ENCODE measurements at places on chromosomes 12 and 14.
A peak's percentile ranks its signal among the peaks of the same experiment; 100 is the strongest.

GRCh38 chr12:125140279-125141209 is 75.3 kb downstream of the AACS start:
- no peak for DNase-seq

DNA sequence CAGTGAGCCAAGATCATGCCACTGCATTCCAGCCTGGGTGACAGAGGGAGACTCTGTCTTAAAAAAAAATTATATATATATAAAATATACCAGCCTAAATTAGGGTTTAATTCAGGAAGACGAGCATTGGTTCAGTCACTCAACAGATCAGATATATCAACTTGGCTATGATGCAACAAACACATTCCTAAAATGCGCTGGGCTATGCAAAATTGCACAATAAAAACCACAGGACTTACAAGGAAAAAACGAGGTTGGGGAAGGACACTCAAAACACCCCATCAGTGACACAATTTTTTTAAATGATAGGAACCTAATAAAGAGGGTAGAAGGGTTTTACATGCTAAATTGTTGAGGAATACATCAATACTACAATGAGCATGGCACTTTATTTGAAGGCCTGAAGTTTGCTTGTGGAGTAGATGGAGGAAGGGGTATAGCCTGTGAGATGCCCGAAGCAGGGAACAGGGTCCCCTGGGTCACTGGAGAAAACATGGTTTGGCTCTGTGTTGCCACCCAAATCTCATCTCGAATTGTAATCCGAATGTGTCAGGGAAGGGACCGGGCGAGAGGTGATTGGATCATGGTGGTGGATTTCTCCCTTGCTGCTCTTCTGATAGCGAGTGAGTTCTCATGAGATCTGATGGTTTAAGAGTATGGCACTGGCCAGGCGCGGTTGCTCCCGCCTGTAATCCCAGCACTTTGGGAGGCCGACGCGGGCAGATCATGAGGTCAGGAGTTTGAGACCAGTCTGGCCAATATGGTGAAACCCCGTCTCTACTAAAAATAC is 71.2 kb downstream of the TNFAIP2 start:
- no peak for DNase-seq

DNA sequence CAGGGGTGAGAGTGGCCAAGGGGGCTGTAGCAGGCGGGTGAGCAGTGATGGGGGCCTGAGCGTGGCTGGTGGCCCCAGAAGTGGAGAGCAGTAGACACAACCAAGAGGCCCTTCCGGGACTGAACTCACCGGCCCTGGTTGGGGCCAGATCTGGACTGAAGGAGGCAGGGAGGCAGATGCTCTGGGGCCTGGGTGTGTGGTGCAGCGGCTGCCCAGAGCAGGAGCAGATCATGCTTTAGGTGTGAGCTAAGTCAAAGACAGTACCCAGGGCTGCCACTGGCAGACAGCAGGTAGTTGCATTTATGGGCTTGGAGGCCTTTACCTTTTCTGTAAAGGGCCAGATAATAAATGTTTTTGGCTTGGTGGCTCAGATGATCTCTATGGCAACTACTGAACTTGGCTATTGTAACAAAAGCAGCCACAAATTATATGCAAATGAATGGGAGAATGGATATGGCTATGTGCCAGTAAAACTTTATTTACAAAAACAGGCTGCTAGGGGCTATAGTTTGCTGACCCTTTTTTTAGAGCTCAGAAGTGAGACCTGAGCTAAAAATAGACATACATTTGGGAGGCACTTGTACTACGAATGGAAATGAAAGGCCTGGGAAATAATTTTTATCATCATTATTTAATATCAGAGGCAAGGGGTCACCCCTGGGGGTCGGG is 25.6 kb downstream of the SETD1B start:
- no peak for DNase-seq

DNA sequence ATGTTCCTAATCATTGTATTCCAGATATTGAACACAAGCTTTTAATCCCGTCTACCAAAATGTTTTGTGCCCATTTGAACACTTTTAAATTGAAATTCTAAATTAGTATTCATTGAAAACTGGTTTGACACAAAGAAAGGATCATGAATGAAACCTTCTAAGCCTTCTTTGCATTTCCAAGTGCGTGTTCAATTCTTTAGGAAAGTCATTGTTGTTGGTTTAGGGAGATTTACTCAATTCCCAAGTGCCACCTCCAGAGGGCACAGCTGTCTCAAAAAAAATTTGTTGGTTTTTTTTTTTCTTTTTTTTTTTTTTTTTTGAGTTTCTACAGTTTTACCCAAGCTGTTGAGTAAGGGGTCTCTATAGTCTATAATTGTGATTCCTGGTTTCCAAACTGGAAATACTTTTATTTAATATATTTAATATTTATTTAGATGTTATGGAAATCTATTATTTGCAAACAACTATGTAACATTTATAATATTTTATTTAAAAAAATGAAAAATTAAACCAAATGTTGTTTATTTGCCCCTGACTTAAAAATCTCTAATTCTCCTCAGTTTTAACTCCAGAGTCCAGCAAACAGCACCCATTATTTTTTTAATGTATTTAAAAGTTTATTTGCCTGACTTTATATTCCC is 79.9 kb downstream of the NEDD1 start:
- DNase-seq, result peak; percentile 49

- no peak for DNase-seq
Observed at GRCh38 chr14:102451064-102451352, 58.6 kb downstream of the ANKRD9 start.

- peak; percentile 21 for DNase-seq
Observed at GRCh38 chr12:83823386-83824045, 1089.1 kb downstream of the SLC6A15 start.

DNA sequence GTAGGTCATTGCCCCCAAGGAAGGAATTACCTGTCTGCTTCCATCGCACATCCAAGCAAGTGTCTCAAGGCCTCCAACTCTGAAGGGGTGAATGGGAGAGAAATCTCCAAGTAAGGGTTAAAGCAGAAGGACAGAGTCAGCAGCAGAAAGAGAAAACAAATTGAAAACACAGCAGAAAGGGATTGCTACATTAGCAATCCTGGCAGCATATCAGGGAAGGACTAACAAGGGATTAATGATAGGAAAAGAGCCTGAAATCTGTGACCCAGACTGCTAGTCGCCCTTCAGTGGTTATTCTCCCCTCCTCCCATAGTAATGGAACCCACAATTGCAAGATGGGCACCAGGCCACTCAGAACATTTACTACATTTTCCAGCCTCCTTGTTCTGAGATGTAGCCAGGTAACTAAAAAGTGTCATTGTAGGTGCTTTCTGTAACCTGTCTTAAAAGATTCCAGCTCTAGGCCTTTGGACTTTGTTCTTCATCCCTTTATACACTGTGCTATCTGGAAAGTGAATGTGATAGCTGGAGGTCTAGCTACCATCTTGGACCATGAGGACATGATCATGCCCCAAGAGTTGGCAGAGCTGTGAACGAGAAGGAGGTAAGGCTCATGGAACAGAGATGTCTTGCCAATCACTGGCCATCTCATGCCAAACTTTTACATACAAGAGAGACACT is 36.0 kb downstream of the MAP3K9 start:
- no peak for DNase-seq

DNA sequence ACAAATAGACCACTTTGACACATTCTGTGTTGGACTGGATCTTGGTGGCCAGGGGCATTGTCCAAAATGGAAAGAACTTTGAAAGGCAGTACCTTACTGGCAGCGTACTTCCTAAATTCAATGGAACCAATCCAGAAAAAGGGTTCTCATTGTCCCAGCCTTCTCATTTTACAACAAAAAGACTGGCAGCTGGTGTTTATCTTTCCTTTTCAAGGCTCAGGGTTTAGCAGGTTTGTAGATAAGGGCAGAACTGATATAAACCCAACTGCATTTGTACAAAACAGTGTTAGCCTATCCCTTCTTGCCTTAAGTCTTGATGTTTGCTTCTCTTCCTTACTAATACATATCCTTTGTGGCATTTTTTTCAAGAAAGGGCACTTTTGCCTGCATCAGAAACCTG is 7.7 kb downstream of the THAP2 start:
- no peak for DNase-seq

DNA sequence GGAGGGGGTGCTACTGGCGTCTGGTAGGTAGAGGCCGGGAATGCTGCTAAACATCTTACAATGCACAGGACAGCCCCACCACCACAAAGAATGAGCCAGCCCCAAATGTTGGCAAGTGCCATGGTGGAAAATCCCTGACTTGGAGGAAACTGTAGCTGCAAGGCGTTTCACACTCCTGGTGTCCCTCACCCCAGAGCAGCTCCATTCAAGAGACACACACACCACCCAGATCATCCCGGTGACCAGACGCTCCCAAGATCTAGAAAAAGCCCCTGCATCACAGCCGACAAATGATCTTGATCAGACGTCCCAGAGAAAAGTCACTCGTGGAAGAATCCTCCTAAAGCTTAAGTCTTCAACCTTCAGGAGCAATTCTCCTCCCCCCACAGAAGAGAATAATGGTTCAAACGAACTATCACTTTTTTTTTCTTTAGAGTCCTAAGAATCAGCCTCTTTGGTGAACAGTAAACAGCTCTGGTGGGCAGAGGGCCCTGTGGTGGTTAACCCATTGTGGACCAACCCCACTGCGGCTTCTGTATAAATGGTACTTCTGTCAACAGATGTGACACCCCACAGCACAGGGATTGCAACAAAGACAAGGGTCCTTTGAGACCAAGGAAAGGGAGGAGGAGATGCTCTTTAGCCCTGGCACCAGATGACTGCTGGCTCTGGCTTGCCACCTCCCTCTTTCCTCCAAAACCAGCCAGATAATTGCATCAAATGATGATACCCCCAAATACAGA is 2.7 kb downstream of the GLTP start:
- DNase-seq, result no peak

DNA sequence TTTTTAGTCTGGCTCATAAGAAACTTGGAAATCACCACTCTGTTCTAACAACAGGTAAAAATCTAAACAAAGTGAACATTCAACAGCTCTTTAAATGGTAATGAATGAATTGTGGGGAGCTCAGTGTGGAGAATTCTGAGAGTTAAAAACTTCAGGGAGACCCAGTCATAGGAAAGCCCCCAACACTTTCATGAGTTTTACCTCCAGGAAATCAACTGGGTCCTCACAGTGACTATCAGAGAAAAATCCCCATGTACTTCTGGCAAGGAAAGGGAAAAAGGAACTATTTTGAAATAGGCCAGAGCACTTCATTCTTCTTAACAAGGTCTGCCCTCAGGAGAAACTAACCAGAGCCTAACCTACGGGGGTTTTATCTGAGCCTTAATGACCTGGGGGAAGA is 134.7 kb downstream of the CMAS start:
- no peak for DNase-seq

- DNase-seq, result peak; percentile 59
Observed at GRCh38 chr14:65206448-65207096, 104.3 kb upstream of the MAX start.

DNA sequence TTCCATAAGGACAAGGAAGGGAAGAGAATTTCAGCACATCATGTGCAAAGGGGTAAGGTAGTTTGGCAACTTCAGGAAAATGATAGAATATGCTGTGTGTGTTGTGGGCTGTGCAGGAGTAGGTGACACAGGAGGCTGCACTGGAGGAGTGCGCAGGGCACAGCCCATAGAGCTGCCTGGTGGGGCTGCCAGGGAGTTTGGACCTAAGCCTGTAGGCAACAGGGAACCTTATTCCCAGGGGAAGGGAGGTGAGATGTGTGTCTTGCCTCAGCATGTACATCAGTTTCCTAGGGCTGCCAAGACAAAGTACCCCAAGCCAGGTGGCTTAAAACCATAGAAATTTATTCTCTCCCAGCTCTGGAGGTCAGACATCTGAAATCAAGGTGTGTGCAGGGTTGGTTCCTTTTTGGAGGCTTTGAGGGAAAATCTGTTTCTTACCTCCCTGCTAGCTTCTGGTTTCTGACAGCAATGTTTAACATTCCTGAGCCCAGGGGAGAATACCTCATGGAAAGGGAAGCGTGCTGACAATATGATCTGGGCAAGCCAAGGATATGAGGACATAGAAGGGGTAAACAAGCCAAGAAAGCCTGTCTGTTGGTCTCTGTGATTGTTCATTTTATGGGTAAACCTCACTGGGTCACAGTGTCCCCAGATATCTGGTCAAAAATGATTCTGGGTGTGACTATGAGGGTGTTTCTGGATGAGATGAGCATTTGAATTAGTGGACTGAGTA is 174.0 kb upstream of the NTF3 start:
- DNase-seq, result no peak

GRCh38 chr12:67592228-67593011 is 56.1 kb upstream of the DYRK2 start:
- peak; percentile 26 for DNase-seq

DNA sequence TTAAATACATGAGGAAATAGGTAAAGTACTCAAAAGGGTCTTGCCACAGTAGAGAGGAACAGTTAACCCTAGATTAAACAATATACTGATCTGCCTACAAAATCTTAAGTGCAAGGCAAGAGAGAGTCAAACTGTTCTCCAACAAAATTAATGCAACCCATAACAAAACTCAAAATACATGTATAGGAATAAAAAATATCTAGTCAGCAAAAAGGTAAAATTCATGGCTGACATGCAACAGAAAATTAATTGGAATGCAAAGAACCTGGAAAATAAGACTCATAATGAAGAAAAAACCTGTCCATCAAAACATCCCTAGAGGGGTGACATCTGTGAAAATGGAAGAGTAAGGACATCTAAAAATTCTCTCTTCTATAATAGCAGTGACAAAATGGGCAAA is 173.6 kb downstream of the ADAMTS20 start:
- DNase-seq, result no peak

- no peak for DNase-seq
Observed at GRCh38 chr12:92369636-92370035, 224.0 kb upstream of the BTG1 start.
